Fibroblast of gingiva (primary cell): ENCODE measurements at places on chromosomes 12 and 14.

GRCh38 chr12:109027767-109028166 lies 6.9 kb upstream of the SVOP start:
- no peak for DNase-seq

DNA sequence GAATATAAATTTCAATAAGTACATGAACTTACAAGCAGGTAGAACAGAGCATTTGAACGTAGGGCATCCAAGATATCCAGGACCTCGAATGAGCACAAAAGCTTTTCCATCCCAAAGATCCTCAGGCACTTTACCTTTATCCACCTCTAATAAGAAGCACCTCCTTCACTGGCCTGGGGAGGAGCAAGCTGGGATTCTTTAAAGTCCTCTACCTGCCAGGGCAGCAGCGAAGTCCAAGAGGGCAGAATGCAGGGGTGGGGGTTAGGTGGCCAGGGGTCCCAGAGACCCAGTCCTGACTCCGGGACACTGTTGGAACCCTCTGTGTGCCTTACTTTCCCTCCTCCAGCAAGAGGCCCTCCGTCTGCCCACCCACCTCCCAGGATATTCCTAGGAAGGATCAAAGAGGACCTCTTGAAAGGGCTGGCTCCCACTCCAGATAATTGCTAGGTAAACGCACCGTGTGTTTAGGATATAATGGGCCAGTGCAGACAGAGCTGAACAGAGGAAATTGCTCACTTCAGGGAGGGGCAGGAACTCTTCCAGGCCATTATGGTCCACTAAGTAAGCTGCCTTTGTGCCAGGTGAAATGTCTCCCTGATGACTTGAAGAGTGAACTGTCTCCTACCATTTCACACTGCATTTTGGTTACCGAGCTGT lies 68.1 kb downstream of the TTC9 start:
- DNase-seq: no peak

DNA sequence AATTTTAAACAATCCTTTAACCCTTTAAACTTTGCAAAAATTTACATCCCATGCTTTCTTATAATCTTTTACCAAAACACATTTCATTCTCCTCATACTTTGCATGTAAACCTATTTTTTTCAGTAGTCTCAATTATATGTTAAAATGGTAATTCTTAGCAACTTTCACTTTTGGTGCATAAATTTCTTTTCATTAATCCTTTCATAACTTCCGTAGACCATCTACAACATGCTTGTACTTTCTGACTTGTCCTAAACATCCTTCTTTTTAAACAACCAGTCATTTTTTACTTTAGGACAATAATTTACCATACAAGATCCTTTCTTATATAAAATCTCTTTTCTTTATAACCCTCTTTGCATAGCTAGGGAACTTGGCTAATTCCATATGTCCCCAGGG lies 19.5 kb downstream of the CCDC91 start:
- no peak for DNase-seq

DNA sequence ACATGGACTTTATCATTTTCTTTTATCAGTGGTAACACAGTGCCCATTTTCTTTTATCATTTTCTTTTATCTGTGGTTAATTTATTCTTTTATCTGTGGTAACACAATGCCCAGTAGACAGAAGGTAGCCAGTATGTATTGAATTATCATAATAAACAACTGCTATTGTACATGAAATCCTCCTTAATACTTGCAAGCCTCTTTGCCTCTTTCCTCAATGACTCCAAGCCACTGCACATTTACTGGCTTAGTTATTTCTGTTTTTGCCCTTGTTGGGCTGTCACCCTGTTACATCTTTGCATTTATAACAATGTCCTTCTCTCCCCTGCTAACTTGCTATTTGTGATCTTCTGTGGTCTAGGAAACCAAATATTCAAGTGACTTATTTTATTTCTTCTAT lies 345.0 kb downstream of the ATP23 start:
- no peak for DNase-seq

GRCh38 chr12:114673169-114673833 lies 10.7 kb downstream of the TBX3 start:
- DNase-seq: peak; percentile 94

GRCh38 chr12:104189915-104190555 lies 25.5 kb upstream of the TXNRD1 start:
- DNase-seq: peak; percentile 87

- peak; percentile 59 for DNase-seq
Observed at GRCh38 chr14:96136371-96137005, 68.2 kb upstream of the BDKRB2 start.

DNA sequence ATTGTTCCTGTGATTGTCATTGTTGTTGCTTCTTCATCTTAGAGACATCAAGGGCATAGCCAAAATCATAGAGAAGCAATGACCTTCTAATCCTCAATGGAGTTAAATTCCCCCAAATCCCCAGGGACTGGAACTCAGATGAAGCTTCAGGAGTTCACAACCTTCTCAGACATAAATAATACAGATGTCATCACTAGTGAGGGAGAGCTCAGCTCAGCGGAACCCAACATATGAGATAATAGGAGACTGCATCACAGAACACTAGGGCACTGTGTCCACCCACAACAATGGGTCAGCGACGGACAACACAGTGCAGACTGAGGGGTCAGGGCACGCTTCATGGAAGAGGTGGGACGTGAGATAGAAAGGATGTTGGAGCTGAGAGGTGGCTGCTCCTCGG lies 1290.4 kb upstream of the TMEM132C start:
- DNase-seq: no peak

GRCh38 chr14:87522575-87522974 lies 470.4 kb downstream of the GALC start:
- no peak for DNase-seq

GRCh38 chr12:57367121-57367520 lies 63.7 kb downstream of the R3HDM2 start:
- peak; percentile 14 for DNase-seq

DNA sequence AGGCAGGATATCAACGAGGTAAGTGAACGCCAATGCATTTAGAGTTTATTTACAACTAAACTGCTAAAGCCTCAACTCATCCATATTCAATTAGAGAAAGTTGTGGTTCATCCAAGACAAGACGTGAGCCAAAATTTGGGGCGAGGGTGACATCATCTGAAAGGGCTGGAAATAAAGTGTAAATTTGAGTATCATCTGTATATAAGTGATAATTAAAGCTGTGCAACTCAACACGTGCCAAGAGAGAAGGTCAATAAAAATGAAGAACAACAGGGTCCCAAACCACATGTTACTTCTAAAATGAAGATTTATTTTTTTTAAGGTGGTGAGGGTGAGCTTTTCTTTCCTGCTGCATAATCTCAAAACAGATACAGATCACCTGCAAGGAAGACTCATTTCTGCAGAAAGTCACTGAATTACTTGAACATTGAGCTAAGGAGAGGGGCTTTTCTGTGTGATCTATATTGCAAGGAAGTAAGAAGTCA lies 203.6 kb downstream of the EFCAB11 start:
- DNase-seq: no peak

DNA sequence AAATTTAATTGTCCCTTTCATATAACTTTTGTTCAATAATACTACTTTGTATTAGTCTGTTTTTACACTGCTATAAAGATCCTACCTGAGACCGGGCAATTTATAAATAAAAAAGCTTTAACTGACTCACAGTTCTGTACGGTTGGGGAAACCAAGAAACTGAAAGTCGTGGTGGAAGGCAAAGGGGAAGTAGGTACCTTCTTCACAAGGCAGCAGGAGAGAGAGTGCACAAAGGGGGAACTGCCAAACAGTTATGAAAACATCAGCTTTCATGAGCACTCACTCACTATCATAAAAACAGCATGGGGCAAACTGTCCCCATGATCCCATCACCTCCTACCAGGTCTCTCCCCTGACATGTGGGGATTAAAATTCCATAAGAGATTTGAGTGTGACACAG lies 1069.0 kb downstream of the FSCB start:
- no peak for DNase-seq

GRCh38 chr12:41076114-41076513 lies 112.0 kb upstream of the PDZRN4 start:
- DNase-seq: no peak

- DNase-seq: no peak
Observed at GRCh38 chr12:95126736-95127135, 53.3 kb upstream of the NR2C1 start.

- no peak for DNase-seq
Observed at GRCh38 chr12:60173224-60174170, 577.7 kb downstream of the SLC16A7 start.

DNA sequence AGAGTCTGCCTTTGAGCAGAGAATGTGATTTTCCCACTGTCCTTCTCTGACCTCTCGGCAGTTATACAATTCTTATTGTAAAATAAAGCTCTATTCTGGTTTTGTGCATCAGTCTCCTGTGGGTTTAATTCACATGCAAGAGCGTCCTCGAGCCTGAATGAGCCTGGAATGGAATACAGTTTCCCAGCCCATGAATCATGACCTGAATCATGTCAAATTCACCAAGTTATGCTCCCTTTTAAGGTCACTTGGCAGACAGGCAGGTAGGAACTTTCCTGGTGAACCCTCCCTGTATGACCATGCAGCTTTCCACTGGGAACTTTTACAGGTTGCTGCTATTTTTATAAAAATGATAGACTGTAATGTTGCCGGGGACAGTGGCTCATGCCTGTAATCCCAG lies 41.7 kb downstream of the BICD1 start:
- DNase-seq: no peak

DNA sequence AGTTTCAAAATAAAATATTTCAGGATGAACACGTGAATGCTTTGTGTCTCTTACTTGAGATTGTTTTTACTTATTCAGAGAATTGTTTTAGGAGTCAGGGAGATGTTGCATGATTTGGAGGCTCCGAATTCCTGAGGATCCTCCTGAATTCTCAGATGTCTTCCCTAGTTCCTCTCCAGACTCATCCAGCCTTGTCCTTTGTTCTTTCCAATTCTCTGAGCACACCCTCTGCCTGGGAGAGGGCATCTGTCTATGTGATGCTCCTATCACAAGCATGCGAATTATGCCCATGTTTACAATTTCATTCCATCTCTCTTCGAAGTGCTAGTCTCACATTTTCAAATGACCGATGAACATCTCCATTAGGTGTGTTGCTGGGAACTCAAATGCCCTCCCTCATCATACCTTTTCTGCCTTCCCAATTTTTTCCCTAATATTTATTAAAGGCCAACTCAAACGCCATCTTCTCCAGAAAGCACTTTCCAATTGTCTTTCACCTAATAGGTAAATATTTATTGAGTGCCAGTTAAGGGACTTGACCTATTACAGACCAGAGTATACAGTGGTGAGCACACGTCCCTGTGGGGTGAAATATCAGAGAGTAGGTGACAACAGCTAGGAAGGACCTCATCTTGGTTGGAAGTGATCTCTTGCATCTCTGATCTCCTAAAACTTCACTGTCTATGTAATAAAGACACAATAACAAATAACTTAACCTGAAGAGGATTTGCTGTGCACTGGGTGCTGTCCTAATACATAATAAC lies 64.4 kb downstream of the ARF6 start:
- DNase-seq: peak; percentile 9

DNA sequence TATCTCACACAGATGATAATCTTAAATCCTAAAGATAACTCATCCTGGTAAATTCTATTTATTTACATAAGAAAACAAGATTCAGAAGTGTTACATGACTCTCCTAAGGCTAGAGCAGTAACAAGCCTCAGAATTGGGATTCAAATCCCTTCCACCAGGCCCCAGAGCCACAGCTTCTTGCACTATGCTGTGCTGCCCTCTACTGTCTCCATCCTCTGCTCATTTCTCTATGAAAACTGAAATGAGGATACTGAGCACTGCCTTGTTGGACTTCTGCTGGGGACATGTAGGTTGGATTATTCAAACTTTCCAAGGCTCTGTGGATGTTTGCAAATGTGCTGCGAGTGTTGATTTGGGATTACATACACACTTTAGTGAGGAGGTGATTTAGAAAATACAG lies 23.5 kb upstream of the C12orf50 start:
- peak; percentile 45 for DNase-seq

DNA sequence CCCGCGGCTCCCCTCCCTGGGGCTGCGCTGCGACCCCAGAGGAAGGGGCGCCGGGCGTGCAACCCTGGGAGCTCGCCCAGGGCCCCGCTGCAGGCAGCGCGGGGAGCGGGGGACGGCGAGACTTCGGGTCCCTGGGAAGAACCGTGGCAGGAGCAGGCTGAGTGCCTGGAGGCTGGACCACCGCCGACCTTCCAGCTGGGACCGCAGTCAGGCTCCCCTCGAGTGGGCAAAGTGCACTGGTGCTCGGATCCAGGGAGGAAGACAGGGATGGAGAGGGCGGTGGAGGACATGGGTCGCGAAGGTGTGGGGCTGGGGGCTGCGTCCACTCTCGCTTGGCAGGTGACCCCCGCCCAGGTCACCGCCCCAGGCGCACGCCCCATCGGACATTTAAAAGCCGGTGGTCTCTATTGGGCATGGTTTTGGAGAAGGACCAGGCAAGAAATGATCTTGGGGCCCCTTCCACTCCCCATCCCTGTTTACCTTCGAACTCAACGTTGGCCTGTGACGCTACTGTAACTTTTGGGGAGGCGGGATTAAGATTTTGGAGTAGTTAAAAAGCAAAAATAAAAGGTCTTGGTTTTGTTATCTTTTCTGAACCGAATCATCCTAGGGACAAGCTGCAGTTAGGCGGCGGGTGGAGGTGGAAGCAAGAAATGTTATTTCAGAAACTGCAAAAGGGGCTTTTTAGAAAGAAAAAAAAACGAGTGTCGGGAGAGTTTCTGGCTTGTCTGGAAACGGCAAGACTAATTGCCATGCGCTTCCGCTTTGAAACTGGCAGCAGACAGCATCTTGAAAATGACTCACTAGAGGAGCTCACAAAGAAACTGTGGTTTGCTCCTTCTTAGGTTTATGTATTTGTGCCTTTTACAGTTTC lies 1.0 kb downstream of the ELK3 start:
- peak; percentile 75 for DNase-seq

GRCh38 chr12:112283546-112283945 lies 98.7 kb downstream of the HECTD4 start:
- no peak for DNase-seq

GRCh38 chr14:32545506-32546210 lies 216.6 kb downstream of the AKAP6 start:
- no peak for DNase-seq

DNA sequence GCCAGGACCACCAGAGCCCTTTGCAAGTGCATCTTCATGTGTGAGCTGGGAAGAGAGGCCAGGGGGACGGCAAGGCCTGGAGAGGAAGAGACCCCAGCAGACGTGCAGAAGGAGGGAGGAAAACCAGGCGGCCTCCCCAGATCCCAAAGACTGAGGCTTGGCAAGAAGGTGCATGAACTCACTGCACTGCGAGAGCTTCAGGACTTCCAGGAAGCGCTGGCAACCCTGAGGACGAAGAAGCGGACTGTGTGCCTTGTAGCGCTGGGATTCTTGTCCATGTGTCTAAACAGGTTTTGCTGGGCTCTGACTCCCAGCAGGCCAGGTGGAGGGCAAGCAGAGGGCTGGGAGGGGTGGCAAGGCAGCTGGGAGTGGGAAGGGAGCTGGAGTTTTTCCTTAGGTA lies 939 bp downstream of the TGFB3 start:
- DNase-seq: no peak

GRCh38 chr14:93736378-93737014 lies 51.8 kb downstream of the PRIMA1 start:
- DNase-seq: no peak
